Cerebellar cortex (tissue), 1 donor: ENCODE measurements at places on chromosomes 6 and 20.

DNA sequence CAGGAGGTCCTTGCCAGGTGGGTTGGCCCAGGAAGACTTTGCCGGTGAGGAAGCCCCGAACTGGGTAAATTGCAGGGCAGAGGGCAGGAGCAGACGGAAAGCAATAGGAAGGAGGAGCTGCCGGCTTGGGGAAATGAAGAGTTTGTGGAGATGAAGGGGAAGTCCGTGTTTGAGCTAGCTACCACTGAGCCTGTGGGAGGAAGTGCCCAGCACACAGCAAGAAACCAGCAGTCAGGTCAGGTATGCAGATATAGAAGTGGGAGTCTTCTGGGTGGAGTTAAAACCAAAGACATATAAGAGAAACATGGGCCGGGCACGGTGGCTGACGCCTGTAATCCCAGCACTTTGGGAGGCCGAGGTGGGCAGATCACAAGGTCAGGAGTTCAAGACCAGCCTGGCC, 34.7 kb downstream of the CD24 start:
- no peak for DNase-seq

DNA sequence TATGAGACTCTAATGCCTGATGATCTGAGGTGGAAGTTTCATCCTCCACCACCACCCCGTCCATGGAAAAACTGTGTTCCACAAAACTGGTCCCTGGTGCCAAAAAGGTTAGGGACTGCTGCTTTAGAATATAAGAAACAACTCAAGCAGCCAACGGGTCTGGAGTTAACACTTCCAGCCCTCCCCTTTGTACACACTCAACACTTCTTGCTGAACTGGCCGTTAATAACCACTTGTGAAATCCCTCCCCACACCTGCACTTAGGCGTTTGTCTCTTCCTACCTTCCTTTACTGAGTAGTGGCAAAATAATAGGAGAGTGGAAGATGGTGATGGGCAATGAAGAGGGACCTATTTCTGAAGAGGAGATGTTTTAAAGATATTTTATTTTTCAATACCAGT, 10.5 kb downstream of the SAYSD1 start:
- no peak for DNase-seq

GRCh38 chr6:170295510-170296422, 4.9 kb upstream of the DLL1 start:
- no peak for DNase-seq

DNA sequence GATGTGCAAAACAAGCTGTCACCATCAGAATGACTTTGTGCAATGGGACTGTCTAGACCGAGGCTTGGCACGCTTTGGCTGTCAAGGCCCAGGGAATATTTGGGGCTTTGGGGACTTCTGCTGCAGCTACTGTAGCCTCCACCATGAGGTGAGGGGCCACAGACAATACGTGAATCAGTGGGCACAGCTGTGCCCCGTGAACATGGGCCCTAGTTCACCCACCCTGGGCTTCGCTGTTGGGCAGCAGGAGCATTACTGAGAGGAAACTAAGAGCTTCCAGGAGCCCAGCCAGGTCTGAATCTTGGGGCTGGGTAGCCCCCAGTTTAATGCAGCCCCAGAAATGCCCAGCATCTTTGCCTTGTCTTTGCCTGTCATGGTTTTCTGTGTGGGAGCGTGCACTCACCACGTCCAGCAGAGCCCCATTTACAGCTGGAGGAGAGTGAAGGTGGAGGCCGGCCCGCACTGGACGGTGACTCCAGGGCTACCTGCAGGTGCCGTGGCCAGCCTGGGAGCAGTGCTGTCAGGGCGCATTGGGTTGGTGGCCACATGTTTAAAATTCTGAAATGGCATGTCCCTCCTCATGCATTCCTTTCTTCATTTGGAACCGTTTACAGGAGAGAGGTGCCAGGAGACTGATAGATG, 34.7 kb downstream of the DUSP22 start:
- DNase-seq = no peak

DNA sequence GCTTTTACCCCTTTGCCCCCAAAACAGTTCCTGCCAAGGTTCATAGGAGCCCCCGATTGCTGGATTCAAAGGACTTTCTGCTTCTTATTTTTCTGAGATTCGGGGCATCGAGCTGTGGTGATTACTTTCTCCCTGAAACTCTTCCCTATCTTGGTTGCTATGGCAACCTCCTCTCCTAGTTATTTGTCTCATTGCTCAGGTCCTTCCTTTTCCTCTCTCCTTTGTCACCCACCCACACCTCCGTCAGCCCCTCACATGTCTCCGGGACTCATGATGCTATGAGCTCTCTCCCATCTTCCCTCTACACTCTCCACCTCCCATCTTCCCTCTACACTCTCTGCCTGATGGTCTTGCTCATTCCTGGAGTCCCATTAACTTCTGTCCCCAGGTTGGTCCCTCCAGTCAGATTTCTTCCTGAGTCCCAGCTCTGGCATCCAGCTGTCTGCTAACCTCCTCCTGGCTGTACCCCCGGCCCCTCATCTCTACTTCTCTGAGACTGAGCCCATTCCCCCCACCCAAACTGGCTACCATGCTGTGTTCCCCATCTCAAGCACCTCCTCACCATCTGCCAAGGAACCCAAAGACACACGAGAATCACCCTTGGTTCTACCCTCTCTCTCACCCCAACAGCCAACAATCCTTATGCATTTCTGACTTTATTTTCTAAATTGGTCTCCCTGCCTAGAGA, 30.2 kb upstream of the NNAT start:
- DNase-seq = no peak

DNA sequence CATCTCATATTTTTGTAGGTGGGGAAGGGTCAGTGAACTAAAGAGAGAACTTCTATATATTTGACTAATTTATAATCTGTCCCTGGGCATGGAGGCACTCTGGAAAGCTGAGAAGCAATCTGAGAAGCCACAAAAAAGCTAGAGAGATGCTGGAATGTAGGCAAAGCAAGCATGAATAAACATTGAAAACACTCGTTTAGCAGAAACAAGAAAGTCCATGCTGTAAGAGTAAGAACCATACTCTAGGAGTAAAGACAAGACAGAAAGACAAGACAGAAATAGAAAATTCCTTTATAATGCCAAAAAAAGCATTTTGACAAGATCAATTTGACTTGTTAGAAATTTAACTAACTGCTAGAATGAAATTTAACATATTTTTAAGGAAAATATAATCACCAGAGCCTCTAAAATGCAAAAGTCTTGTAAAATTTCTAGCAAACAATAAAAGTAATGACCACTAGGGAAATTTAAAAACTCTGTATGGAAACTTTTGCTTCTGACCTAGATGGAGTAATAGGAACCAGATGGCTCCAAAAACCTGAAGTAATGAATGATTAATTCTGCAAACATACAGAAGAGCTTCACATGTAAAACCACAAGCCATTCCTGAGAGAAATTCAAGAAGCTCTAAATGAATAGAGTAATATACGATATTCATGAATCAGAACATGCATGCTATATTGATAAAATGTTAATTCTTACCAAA, 625.7 kb upstream of the PTCHD4 start:
- no peak for DNase-seq

- peak; percentile 6 for DNase-seq
Observed at GRCh38 chr6:56593801-56594318, 48.8 kb downstream of the DST start.

GRCh38 chr6:138293428-138294395, 75.4 kb upstream of the PBOV1 start:
- no peak for DNase-seq

DNA sequence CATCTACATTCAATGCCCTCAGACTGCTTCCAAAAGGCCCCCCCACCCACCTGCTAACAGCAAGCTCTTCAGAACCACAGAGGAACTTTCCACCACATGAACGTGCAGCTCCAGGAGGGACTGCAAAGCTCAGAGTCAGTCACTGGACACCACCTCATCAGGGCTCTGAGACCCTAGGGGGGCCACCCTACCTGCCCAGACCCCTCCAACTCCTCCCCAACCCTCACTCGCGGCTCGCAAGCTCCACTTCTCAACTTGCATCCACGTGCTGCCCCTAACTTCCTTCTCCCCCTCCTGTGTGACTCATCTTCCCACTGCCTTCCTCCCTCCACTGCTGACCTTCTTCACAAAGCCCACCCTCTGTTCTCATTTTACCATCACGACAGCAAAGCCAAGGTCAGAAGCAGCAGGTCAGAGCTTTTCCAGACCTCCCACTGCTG, 6.5 kb downstream of the MBOAT1 start:
- no peak for DNase-seq

DNA sequence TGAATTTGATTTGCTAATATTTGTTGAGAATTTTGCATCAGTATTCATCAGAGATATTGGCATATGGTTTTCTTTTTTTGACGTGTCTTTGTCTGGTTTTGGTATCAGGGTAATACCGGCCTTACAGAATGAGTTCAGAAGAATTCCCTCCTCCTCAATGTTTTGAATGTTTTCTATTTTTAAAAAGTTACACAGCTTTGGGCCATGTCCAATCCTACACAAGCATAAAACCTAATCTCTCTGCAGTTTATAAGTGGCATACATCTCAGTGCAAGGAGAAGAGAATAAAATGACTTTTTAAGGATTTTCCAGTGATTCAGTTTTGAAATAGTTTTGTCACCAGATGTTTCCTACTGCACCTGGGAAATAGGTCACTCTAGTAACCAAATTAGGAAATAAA, 185.5 kb downstream of the COL12A1 start:
- DNase-seq = no peak

- DNase-seq = no peak
Observed at GRCh38 chr20:59385480-59385879, 85.1 kb downstream of the EDN3 start.

GRCh38 chr6:67112120-67112519, 1405.1 kb upstream of the EYS start:
- no peak for DNase-seq
